Keratinocyte (primary cell): ENCODE measurements at places on chromosomes 1 and 21. TPM values are rescaled to one million over a fixed set of nuclear protein-coding genes. Genes with fewer than 3 reads are reported as not detected.

The OR2L8 gene
- polyA plus RNA-seq = not detected in 3 replicates

The OR10Z1 gene
- not detected in 3 replicates for polyA plus RNA-seq

The OPTC gene
- not detected in 3 replicates for polyA plus RNA-seq

The GJC2 gene
- polyA plus RNA-seq = 0.37 to 0.63 TPM (median 0.58 TPM) in 3 replicates

The JMJD4 gene
- polyA plus RNA-seq = 17.1 to 25.0 TPM (median 19.5 TPM) in 3 replicates

The CAPN8 gene
- polyA plus RNA-seq = 2.5 to 4.7 TPM (median 3.0 TPM) in 3 replicates

The NPPB gene
- polyA plus RNA-seq = not detected in 3 replicates

The RSPO1 gene
- polyA plus RNA-seq = not detected in 3 replicates

The VASH2 gene
- polyA plus RNA-seq = 0.03 to 0.04 TPM in 2 of 3 replicates, not detected in the other

The NBPF6 gene
- polyA plus RNA-seq = not detected in 3 replicates

The SH3BGR gene
- 0.57 to 1.4 TPM (median 0.99 TPM) in 3 replicates for polyA plus RNA-seq

The RNF186 gene
- polyA plus RNA-seq = not detected in 3 replicates

The TIE1 gene
- polyA plus RNA-seq = 0.03 TPM in 1 of 3 replicates, not detected in the others

The CAMSAP2 gene
- 28.9 to 47.8 TPM (median 38.2 TPM) in 3 replicates for polyA plus RNA-seq

The AMY1B gene
- polyA plus RNA-seq = not detected in 3 replicates

The PLA2G4A gene
- 11.9 to 46.4 TPM (median 29.2 TPM) in 3 replicates for polyA plus RNA-seq

The MROH9 gene
- polyA plus RNA-seq = 0.04 to 0.07 TPM (median 0.05 TPM) in 3 replicates
